Pancreas (tissue), 10 donors: ENCODE measurements at places on chromosomes 4 and X. TPM values are rescaled to one million over a fixed set of nuclear protein-coding genes. Genes with fewer than 3 reads are reported as not detected.

CA5B gene
- total RNA-seq: 4.9 TPM

GRCh38 chr4:99723612-99724011 is 66.0 kb upstream of the C4orf54 start:
- DNase-seq: peak; percentile 79
- no peak overlapping the region for H3K4me3 ChIP-seq

GRCh38 chr4:45062935-45063545 is 336.7 kb upstream of the GNPDA2 start:
- no peaks in the 10 kb centered on the region for H3K36me3 ChIP-seq
- no peak overlapping the region for H3K4me3 ChIP-seq
- no peak overlapping the region for H3K27ac ChIP-seq
- H3K27me3 ChIP-seq: no peaks in the 10 kb centered on the region
- no peaks in the 10 kb centered on the region for H3K4me1 ChIP-seq

DNA sequence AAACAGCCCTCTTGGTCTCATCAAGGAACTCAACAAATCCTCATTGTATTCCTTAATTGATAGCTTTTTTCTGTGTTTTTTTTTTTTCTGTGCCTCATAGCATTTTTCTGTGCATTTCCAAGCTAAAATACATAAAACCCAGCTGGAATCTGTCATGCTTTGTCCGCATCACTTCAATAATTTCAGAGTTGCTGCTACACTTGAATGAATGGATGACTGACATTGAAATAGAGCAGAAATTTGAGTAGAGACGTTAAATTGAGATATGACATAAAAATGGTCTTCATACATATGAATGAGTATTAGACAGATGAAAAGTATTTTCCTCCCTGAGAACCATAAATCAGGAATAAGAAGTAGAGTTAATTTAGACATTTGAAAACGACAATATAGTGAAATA is 593.2 kb downstream of the TMA16 start:
- DNase-seq: no peak
- H3K27ac ChIP-seq: no peak overlapping the region
- no peaks in the 10 kb centered on the region for H3K27me3 ChIP-seq

DNA sequence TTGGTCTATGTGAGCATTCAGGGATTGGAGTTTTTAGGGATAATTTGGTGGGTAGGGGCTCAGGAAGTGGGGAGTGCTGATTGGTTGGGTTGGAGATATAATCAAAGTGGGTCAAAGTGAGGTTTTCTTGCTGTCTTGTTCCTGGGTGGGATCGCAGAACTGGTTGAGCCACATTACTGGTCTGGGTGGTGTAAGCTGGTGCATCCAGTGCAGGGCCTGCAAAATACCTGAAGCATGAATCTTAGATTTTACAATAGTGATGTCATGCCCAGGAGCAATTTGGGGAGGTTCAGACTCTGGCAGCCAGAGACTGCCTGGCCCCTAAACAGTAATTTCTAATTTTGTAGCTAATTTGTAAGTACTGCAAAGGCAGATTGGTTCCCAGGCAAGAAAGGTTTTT is 665.6 kb upstream of the PRKX start:
- no peak for DNase-seq
- H3K27me3 ChIP-seq: no peaks in the 10 kb centered on the region
- no peaks in the 10 kb centered on the region for H3K4me1 ChIP-seq
- H3K27ac ChIP-seq: no peak overlapping the region
- no peak overlapping the region for H3K4me3 ChIP-seq

- H3K4me3 ChIP-seq: no peak overlapping the region
- H3K27me3 ChIP-seq: no peaks in the 10 kb centered on the region
- no peaks in the 10 kb centered on the region for H3K4me1 ChIP-seq
Measured at GRCh38 chr4:41485041-41485440, 52.9 kb upstream of the LIMCH1 start.
